H54 (cell line): ENCODE measurements at places on chromosomes 3 and 15.

DNA sequence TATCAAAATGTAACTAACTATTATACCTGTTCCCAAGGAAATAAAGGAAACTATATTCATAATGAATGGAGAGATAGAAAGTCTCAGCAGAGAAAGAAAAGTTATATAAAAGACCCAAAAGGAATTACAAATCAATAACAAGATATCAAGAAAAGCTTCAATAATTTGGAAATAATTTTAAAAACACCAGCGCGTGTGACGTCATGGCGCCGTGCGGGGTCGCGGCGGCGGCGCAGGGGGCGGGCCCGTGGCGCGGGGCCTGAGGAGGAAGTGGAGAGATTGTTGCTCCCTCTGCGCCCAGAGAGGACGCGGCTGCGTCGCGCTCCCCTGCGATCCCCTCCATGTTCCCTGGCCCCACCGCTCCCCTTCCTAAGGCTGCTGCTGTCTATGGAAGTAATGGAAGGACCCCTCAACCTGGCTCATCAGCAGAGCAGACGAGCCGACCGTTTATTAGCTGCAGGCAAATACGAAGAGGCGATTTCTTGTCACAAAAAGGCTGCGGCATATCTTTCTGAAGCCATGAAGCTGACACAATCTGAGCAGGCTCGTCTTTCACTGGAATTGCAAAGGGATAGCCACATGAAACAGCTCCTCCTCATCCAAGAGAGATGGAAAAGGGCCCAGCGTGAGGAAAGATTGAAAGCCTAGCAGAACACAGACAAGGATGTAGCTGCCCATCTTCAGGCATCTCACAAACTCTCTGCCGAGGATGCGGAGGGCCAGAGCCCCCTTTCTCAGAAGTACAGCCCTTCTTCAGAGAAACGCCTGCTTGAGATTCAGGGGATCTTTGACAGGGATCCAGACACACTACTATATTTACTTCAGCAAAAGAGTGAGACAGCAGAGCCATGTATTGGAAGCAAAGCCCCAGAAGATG lies 4.1 kb downstream of the XCR1 start:
- DNase-seq: no peak

DNA sequence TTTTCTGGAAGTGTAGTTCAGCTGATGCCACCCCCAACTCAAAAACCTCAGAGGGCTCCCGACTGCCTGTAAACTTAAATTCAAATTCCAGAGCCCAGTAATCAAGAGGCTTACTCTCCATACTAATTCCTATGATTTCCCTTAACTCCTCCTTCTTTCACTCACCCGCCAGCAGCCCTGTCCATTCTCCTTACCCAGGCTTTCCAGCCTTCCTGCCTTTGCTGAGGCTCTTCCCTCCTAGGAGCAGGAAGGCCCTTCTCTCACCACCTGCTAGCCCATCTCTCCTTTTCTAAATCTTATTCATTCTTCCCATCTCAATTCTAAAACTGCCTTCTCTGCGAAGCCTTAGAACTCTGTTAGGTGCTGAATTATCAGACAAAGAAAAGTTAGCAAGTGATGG lies 30.4 kb downstream of the RORA start:
- DNase-seq: no peak

DNA sequence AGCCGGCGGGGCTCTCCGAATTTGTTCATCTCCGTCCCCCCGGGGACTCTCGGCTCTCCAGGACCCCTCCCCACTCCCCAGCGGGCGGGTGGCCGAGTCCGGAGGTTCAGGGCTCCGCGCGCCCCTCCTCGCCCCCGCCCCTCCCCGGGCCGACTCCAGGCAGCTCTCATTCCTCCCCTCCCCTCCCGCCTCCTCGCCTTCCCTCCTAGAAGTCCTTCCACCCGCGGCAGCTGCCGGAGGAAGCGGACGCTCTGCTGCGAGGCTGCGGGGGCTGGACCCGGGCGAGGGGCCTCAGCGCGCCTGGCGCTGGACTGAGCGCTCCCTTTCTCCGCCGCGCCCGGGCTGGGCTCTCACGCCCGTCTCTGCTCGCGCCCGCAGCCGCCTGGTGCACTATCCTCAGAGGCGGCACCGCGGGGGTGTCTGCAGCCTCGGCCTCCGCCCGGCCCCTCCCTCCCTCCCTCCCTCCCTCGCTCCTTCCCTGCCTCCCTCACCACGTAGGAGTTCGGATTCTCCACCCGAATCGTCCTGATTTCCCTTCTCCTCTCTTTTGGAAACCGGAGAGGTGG lies at the start of gene ROBO2:
TSS of gene ROBO2 (plus strand) at position 494 of the 566 bp plus-strand sequence. CDS start 687 bp downstream, outside the sequence.
- no peak for DNase-seq

GRCh38 chr3:197748597-197749314 lies 927 bp upstream of the FYTTD1 start:
- DNase-seq: no peak

DNA sequence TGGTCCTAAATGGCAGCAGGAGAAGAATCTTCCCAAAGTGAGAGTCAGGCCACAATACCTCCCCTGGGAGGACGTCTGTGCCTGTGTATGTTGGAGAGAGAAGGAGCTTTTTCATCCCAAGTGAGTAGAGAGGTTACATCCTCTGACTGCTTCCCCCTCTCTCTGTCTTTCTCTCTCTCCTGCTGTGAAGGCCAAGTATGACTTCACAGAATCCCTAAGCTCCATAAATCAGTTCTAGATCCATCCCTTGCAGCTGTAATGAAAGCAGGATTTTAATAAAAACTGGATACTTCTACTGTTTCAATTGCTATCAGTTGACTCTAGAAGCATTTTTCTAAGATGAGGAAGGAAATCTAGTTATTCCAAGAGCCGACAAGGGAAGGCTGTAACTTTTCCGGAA lies 389.1 kb upstream of the PROK2 start:
- no peak for DNase-seq
